ENCODE measurements at places on chromosomes 1 and 21.
A peak's percentile ranks its signal among the peaks of the same experiment; 100 is the strongest.

- DNase-seq: no peak
Observed at GRCh38 chr1:199242147-199242546, 603.3 kb downstream of the PTPRC start.

DNA sequence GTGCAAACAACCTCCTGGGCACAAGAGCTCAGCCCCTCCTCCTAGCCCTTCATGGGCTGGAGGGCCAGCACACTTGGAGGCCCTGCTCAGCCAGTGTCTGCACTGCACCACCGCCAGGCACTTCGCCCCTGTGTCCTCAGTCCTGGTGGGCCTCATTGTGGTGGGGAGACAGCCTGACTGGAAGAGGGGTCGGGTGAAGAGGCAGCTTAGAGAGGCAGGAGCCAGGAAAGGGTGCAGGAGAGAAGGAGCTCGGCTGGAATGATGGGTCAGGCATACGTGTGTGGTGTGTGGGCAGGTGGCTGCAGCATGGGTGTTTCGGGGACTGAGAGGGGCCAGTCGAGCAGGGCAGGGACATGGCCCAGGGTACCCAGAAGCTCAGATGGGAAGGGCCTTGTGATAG, 4.1 kb downstream of the WNT3A start:
- DNase-seq: no peak

DNA sequence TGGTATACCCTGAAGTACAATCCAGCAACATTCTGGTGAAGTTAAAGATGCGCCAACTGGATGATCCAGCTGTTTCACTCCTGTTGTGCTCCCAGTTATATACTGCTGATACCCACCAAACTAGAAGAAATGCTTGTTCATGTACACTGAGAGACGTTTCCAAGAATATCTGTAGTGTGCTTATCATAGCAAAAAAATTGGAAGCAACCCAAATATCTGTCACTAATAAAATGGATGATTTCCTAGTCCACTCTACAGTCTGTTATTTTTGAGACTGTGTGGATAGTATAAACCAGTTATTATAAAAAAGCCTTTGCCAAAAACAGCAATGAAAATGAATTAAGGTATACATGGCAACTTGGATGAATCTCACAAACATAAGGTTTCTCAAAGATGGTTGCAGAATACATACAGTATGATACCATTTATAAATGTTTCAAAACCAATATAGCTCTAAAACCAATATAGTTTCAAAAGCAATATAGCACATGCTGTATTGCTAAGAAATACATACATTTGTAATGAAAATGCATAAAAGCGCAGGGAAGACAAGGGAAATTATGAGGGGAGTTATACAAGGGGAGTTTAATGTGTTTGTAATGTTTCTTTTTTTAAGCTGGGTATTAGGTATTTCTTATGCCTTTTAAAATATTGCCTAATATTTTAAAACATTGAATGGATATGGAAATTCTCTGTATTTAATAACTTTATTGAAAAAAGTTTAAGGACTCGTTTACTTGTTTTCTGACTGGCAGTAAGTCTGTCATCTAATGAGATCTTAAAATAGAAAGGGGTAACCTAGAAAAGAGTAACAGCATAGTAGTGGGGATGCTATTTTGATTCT, 36.5 kb downstream of the GPSM2 start:
- DNase-seq: no peak

DNA sequence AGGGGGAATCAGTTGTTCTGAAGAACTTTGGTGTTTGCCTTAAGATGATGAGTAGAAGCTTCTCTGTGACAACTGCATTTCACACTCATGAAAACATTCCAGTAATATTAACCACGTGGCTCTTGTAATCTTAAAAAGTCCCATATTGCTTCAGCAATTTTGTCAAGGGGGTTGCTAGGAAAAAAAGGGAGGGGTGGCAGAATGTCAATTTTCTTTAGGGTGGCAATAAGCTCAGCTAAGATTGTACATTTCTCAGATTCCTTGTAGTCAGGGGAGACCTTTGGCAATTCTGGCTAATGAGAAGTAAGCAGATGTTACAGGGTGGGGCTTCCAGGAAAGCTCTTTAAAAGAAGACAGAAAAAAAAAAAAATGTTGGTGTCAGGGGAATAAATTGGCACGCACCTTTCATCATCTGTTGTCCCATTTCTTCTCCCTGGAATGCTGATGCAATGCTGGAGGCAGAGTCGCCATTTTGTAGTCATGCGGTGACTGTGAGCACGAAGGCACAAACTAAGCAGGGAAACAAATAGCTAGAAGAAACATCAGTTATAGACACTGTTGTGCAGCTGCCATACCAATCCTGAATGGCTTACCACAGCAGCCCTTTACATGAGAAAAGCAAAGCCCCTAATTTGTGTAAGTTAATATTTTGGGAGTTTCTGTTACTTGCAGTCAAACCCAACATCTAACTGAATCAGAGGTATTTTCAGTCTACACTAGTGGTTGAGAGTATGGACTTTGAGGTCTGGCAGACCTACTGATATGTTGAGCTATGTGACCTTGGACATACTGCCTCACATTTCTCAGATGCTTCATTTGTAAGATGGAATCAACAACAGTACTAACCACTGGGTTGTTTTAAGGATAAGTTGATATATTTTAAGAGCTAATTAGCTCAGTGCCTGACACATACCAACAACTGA, 56.1 kb upstream of the MRPS6 start:
- no peak for DNase-seq

- no peak for DNase-seq
Observed at GRCh38 chr1:161096530-161096929, 1.6 kb upstream of the KLHDC9 start.

- DNase-seq: peak; percentile 63
Observed at GRCh38 chr1:181676269-181676668, 193.0 kb downstream of the CACNA1E start.

DNA sequence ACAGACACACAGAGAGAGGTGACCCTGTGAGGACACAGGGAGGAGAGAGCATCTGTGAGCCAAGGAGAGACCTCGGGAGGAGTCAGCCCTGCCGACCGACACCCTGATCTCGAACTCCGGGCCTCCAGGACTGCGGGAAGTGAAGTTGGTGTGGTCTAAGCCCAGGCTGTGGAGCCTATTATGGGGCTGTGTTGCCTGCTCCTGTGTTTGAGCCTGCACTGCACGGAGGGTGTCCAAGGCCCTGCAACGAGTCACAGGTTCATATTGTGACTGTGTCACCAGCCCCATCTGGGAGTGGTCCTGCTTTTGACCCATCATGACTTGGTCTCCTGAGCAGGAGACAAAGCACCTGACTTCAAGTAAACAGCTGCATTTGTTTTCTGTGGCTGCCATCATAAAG, 186.0 kb upstream of the AJAP1 start:
- DNase-seq: no peak

DNA sequence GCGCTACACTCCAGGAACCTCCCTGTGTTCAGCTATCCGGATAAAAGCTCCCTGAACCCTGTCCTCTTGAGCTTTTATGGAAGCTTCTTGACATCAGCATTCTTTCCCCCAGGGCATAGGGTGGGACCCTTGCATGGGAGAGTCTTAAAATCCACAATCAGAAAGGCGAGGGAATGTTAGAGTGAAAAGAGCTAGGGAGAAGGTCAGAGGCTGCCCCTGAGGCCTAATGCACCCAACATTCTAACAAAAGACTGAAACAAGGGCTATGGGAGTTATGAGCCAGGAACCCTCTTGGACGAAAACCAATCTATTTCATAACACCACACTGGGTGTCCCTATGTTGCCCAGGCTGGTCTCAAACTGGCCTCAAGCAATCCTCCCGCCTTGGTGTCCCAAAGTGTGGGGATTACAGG, 36.7 kb downstream of the NEK2 start:
- peak; percentile 2 for DNase-seq

GRCh38 chr1:214216779-214217178, 64.2 kb upstream of the SMYD2 start:
- no peak for DNase-seq

- peak; percentile 87 for DNase-seq
Observed at GRCh38 chr1:15975805-15976680, at the start of gene ZBTB17. Gene ZBTB17, minus strand, starts transcription at chr1:15976101. Its CDS starts 27,606 bp downstream, at chr1:15948495.

DNA sequence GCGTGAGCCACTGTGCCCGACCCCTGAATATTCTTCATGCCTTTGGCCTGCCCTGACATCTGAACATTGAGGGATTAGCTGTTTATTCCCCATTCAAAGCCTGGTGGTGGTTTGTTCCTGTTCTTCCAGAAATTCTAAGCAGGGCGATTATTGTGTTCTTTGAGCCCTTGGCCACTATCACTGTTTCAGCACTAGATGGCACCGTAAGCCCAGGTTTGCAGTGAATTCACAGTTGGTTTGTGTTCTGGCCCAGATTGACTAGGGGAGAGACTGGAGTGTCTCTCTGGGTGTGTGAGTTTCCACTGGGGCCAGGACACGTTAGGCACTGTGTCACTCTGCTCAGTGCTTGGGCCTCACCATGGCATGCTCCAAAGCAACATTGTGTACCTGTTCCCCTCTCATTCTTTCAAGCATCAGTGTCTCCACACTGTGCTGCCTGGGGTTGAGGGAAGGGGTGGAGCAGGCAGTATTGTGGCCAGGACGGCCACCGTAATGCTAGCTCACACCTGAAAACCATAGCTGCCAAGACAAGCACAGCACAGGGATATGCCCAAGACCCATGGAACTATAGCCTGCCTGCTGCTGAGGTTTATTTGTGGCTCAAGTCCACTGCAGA, 52.7 kb downstream of the PKN2 start:
- DNase-seq: no peak

- DNase-seq: no peak
Observed at GRCh38 chr1:222283147-222283768, 264.6 kb downstream of the HHIPL2 start.

- DNase-seq: no peak
Observed at GRCh38 chr1:33420870-33421775, 9.8 kb downstream of the PHC2 start.

Data from dorsolateral prefrontal cortex (tissue), 122 donors.